ENCODE measurements at places on chromosomes 11 and 22.

DNA sequence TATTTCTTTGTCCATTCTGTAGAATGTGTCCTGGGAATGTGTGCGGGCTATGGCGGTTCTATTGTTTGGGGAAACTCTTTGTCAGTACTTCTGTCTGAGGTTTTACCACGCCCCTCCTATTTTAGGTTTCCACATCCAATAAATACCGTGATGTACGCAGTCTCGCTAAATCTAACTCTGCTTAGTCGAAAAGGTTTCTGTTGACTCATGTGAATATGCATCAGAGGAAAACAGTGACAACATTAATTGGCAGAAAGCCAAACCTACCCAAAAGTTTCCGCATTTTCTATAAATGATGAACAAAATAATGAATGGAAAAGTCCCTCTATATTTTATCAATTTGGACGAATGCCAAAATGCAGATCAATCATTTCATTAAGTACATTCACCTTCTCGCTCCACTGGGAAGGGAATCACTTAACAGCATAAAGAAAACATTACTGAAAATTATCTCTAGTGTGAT is 143.4 kb downstream of the MAML2 start:
- DNase-seq: no peak

GRCh38 chr11:115911613-115912346 is 407.6 kb upstream of the CADM1 start:
- no peak for DNase-seq

- DNase-seq: no peak
Measured at GRCh38 chr11:95884376-95884775, 39.5 kb downstream of the MTMR2 start.

GRCh38 chr11:75735181-75735845 is 17.7 kb downstream of the MOGAT2 start:
- DNase-seq: no peak

- no peak for DNase-seq
Measured at GRCh38 chr11:126345759-126346585, 9.5 kb upstream of the ST3GAL4 start.

GRCh38 chr11:10604340-10604748 is 35.9 kb upstream of the LYVE1 start:
- DNase-seq: no peak

DNA sequence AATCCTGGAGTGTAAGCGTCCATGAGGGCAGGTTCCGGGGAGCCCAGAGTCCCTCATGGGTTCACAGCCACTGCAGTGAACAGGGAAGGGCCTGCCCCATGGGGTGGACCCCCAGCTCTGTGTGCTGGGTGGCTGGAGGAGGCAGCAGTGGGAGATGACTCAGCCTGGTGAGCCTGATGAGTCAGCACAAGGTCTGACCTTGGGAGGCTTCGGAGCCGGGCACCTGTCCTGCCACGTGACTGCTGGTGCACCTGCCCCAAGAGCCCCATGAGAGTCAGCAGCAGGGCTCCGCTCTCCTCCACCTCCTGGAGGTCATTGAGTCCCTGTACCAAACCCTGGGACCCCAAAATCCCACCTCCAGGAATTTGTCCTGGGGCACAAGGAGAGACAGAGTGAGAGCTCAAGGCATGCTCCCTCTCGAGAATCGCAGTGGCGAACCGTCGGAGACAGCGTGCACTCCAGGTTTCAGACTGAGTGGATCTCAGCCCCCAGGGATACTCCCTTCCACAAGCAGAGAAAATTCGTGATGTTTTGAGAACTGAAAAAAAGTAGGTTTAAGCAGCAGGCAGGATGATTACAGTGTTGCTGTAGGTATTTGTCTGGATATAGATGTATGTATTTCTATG is 1221.7 kb downstream of the BRD1 start:
- no peak for DNase-seq

- no peak for DNase-seq
Measured at GRCh38 chr11:83914995-83915394, 628.8 kb upstream of the CCDC90B start.

DNA sequence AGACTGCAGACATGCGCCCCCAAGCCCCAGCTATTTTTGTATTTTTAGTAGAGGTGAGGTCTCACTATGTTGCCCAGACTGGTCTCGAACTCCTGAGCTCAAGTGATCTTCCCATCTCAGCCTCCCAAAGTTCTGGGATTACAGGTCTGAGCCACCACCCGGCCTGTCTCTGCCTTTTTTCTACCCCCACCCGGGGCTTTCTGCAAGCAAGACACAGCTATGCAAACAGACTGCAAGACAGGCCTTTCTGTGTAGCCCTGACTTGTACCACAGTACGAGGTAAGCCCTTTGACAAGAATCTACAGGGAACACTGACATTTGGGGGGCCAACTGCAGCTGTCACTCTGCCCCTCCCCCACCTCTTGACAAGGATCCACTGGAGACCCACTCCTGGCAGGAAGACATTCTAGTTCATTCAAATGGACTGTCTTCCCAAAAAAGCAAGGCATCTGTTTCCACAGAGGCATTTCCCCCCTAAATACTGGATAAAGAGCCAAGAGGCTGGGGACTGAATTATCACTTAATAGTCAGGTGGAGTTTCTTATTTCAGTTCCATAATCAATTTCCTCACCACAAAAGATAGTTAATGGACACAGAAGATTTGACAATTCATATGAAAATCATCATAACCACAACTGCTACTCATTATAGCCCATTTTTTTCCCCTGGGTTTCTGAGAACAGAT is 118.2 kb downstream of the ABTB2 start:
- no peak for DNase-seq

- no peak for DNase-seq
Measured at GRCh38 chr11:121711939-121712338, 259.2 kb upstream of the SORL1-AS1 start.

- DNase-seq: no peak
Measured at GRCh38 chr11:19499999-19500398, 212.6 kb upstream of the NAV2 start.

- DNase-seq: peak; percentile 44
Measured at GRCh38 chr11:47186700-47187695, 764 bp upstream of the PACSIN3 start.

DNA sequence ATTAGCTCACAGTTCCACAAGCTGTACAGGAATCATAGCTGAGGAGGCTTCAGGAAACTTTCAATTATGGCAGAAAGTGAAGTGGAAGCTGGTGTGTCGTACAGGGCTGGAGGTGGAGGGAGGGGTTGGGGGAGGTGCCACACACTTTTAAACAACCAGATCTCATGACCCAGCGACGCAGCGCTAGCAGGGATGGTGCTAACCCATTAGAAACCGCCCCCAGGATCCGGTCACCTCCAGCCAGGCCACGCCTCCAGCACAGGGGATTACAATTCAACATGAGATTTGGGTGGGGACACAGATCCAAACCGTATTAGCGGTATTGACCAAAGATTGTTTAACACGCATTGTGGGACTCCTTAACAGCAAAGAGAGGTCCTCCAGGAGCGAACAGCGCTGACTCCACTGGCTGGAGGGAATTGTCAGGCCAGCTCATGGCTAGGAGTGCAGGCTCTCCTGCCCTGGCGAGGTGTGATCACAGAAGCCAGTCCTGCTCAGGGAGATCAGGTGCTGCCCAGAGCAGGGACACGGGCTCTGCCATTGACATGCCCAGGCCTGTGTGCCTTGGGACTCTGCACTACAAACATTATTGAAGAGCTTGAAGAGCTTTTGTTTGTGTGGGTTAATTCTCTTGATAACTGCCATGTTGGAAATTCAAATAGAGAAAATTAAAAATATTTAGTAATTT is 215.3 kb downstream of the TBC1D22A start:
- no peak for DNase-seq

GRCh38 chr11:116513894-116514293 is 258.9 kb downstream of the BUD13 start:
- peak; percentile 16 for DNase-seq

GRCh38 chr11:65792456-65792855 is 5.6 kb downstream of the OVOL1 start:
- DNase-seq: no peak

GRCh38 chr11:12448131-12448939 is 71.0 kb downstream of the PARVA start:
- DNase-seq: no peak

GRCh38 chr11:70783356-70783755 is 385.0 kb downstream of the CTTN start:
- DNase-seq: no peak

GRCh38 chr22:37677493-37677974 is 2.1 kb downstream of the LGALS1 start:
- DNase-seq: no peak

DNA sequence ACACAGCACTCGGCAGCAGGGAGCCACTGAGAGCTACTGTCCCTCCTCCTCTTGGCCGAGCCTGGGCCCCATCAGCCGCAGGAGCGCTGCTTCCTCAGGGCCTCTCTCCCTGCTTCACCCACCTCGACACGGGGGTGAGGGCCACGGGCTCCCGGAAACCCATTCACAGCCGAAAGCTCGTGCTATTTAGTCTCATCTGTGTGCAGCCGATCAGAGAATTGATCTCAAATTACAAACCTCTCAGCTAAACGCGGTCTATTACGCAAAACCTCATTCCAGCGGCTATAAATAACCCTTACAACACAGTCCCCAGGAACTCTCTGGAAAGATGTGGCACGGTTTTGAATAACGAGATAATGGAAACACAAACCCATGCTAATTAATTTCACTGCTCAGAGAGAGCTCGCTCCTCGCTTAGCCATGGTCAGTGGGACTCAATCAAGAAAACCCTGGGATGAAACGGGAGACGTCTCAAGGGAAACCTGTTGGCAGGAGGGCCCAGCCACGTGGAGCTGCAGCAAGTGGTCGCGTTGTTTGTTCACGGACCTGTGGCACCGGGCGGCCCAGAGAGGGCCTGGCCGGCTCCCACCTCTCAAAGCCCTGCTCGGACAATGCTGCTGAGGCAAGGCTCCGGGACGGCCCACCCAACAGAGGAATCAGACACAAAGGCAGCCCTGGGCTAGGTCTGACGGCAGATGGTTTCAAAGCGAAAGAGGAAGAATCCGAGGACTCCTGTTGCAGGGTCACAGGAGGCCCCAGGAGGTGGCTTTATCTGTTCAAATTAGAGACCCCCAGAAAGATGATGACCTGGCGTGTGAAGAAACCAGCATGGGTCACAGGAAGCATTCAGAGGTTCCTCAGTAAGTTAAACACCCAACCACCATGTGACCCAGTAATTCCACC is 210.5 kb downstream of the CTTN start:
- DNase-seq: no peak

DNA sequence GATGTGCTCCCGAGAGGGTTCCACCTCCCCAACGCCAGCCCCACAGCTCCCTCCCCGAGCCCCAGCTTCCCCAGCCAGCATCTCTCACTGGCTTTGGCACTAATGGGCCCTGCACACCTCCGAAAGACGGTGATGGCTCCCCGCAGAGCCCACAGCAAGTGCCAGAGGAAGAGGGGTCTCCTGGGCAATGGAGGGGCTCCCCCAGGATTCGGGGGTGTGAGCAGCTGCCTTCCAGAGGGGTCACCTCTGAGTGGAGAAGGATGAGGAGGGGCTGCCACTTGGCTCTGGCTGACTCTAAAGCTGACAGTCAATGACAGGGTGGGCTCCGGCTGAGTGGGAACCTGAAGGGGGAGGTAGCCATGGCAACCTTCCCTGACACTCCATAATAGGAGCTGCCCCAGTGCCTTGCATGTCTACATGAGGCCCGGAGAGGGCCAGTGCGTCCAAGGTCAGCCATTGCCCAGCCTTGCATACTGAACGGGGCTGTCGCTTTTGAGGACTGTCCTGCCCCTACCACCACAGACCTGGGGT is 98.6 kb upstream of the SYT13 start:
- DNase-seq: no peak

- no peak for DNase-seq
Measured at GRCh38 chr22:28442711-28443525, 236.7 kb downstream of the TTC28 start.

DNA sequence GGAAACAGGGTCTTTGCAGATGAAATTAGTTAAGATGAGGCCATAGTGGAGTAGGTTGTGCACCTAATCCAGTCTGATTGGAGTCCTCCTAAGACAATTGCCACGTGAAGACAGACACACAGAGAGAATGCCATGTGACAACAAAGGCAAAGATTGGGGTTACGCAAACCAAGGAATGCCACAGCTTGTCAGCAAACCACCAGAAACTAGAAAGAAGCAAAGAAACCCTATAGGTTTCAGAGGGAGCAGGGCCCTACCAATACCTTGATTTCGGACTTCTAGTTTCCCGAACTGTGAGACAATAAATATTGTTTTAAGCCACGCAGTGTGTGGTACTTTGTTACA is 8.2 kb upstream of the LAYN start:
- DNase-seq: no peak

GRCh38 chr11:23078289-23078971 is 218.2 kb upstream of the CCDC179 start:
- DNase-seq: no peak

- DNase-seq: peak; percentile 63
Measured at GRCh38 chr11:124762105-124762623, at the start of gene ESAM. TSS of gene ESAM (minus strand) at chr11:124762290. CDS start at chr11:124762154, 136 bp downstream.

DNA sequence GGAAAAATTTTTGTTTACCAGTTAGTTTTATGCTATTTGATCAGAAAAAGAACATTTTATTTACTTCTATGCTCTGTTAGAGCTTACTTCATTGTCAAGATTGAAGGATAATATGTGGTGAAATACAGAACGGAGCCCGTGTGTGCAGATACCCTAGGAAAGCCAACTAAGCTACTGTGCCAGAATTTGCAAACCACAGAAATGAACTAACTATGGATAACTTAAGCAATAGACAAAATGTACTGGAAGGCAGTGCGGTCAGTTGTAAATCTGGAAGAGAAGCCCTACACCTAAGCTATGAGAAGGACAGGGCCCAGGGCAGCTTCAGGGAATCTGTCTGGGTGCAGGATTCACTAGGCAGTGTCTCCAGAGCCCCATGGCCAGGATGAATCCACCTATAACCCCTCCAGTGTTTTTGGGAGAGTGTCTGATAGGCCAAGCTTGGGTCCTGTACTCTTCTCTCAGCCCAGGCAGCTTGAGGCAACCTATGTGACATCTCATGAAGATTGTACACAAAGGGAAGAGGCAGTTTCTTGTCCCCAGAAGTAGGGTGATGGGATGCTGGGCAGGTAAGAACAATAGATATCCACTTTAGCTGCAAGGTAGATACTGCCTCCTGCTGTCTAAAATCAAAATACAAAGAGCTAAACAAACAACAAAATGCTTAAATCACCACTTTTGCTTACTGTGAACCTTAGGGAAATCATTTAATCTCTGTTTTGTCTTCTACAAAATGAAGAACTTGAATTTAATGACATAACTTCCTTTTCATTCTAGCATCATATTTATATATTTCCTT is 12.1 kb downstream of the MMP7 start:
- no peak for DNase-seq

All from activated T-cell treated with anti-CD3 and anti-CD28 coated beads for 48 hours (primary cell).